ENCODE measurements at places on chromosomes 4 and X.

GRCh38 chr4:55468724-55469123 is 73.0 kb downstream of the TMEM165 start:
- DNase-seq = no peak

DNA sequence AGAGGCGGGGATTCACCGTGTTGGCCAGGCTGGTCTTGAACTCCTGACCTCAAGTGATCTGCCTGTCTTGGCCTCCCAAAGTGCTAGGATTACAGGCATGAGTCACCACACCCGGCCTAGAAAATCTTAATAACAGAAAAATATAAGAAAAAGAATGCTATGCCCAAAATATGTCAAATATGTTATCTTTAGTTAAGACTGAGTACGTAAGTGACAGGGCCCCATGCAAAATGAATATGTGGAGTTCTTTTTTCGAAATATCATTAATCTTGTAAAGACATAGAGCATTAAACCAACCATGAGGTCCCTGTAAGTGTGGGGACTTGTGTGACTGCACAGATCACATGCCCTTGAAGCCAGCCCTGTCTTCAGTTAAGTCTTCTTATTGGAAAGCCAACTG is 8.9 kb upstream of the ZNF518B start:
- DNase-seq = no peak

DNA sequence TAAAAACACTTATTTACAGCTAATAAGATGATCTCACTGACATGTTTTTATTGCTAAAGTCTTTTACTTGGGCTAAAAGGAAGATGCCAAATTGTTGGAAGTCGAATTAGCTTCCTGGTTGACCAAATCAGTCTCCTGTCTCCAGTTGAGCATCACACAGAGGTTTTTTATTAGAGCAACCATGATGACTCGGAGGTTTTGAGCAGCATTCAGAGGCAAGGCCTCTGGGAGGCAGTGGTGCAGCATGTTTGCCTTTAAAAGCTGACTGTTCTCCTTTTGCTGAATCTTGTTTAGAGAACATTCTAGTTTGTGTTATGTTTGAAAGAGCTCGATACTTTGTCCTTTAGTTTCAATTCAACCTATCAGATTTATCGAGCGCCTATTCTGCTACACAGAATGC is 2.1 kb downstream of the UCHL1 start:
- DNase-seq = no peak

- DNase-seq = no peak
These were observed 332.8 kb downstream of the SH2D1A start for GRCh38 chrX:124679199-124679598.

GRCh38 chr4:121307445-121308327 is 73.1 kb downstream of the QRFPR start:
- peak; percentile 3 for DNase-seq

DNA sequence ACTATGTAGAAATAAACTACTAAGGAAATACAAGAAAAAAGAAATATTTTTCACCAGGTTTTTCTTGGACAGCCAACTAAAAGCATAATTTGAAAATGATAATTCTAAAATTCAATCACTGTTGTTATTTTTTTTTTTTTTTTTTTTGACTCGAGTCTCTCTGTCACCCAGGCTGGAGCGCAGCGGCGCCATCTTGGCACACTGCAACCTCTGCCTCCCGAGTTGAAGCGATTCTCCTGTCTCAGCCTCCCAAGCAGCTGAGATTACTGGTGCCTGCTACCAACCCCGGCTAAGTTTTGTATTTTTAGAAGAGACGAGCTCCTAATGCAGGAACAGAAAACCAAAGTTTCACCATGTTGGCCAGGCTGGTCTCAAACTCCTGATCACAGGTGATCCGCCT is 122.3 kb upstream of the UGT8 start:
- no peak for DNase-seq

DNA sequence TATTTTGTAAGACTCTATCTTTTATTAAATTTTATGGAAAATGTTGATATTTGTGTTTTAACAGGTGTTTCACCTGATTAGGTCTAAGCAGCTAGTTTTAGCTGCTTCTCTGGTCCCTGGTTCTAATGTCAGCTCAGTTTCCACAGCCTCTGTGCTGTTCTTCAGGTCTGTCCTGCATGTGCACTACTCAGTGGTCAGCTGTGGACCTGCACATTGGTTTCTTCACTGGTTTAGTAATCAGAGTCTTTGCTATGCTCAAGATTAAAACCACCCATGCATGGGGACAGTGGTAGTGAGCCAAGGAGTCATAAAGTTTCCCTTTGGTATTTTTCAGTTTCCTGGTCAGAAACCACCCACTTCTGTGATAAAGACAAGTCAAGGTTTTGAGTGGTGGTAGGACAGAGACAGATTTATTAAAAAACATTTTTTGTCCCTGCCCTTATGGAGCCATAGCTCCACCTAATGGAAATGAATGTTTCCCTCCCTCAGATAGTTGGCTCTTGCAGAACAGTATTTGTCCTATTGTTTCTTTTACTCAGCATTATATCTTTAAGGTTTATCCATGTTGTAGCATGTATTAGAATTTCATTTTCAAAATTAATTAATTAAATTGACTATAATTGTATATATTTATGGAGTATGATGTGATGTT is 36.8 kb upstream of the VBP1 start:
- DNase-seq = no peak

DNA sequence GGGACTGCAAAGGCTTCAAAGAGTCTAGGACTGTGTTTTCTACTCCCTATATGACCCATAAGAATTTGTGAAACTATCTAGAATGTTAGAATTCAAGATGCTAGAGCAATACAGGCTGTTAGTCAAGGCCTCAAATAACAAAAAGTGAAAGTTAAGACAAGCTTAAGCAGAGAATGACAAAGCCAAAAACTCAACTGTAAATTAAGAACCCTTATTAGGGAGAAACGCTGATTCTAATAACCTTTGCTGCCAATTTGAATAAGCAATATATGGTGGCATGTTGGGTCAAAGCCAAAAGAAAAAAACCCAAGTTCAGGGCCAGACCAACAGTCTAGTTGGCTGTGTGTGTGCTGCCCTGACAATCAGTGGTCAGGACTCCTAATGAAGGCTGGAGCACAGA is 160.0 kb downstream of the INPP4B start:
- DNase-seq = no peak

DNA sequence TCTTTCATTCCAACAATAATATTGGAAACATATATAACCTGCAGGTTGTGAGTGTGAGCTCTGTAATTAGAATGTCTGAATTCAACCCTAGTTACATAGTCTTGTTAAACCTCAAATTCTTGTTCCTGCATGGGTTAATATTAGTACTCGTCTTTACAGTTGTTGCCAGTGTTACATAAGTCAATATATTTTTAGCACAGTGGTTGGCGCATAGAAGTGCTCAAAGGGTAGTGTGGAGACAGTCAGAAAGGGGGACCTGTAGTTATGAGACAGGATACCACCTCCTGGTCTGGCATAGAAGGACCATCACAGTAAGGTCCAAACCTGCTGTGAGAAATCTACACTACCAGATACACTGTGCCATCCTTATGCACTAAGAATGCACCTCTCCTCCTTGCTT is 1045.9 kb upstream of the SLIT2 start:
- DNase-seq = no peak

GRCh38 chr4:85986266-85986665 is 373.6 kb downstream of the MAPK10 start:
- no peak for DNase-seq

GRCh38 chr4:185396724-185397385 is at the start of gene ANKRD37:
Gene ANKRD37 (plus strand): TSS chr4:185396841. CDS start chr4:185396924, 83 bp downstream.
- DNase-seq = no peak

GRCh38 chrX:136191171-136191570 is 43.8 kb downstream of the FHL1 start:
- DNase-seq = no peak
